ENCODE measurements at places on chromosomes 5 and 9.

DNA sequence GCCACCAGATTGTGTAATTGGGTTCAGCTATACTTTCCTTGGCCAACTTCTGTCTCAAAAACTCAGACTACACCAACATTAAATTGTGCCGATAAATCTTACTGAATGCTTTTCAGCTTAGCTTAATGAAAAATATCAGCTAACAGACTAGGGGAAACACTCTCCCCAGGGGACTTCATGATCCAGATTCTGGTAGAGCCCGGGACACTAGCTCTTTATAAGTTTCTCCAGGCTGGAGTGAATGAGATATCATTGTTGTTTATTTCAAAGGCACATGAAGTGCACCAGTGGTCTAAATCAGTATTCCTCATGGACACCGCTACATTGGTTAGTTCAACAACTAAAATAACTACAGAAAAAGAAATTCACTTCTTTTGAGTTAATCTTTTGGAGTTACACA lies 10.5 kb upstream of the LHFPL2 start:
- no peak for DNase-seq

DNA sequence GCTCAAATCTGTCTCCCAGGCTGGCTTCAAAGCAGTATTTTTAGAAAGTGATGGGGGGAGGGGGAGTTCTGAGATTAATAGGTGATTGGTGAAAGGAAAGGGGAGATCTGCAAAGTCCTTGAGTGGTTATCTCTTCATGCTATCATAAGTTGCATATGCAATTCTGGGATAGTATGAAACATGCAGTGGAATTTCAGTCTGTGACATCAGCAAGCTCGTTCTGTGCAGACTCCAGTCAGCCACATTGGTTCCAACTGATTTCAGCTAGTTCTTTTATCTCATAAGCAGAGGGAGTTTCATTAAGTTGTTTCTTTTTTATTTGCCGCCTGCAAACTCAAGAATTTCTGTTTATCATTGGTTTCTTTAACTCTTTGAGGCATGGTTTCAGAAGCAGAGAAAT lies 180.5 kb upstream of the SH3GL2 start:
- DNase-seq: no peak

- DNase-seq: no peak
Measured at GRCh38 chr5:16135506-16135905, 44.1 kb downstream of the MARCHF11 start.

DNA sequence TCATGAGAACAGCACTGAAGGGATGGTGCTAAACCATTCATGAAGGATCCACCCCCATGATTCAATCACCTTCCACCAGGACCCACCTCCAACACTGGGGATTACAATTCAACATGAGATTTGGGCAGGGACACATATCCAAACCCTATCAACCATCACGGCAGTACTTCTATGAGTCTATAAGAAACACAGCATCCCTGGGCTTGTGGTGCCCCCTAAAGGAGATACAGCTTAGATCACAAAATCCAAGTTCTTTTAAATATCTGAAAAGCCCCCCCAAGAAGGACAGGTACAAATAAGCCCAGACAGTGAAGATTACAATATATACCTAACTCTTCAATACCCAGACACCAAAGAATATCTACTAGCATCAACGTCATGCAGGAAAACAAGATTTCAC lies 233.7 kb upstream of the ADRA1B start:
- no peak for DNase-seq

DNA sequence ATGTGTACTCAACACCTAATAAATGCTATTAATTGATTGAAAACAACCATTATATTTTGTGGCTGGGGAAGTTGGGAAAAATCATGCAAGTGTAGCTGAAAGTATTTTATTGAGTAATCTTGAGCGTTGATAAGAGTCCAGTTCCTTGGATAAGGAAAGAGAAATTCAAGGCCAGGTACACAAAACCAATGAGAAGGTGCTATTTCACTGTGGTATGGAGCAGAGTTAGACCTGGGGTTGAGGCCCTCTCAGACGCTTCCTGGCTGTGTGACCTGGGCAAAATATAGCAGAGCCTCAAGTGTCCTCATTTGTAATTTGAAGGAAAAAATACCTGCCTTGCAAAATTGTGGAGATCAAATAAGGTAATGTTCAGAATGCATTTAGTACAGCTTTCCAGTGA lies 50.1 kb downstream of the GALNT10 start:
- DNase-seq: no peak

GRCh38 chr9:123109540-123110279 lies 76.2 kb downstream of the GPR21 start:
- no peak for DNase-seq

GRCh38 chr5:52998552-52999313 lies 9.6 kb downstream of the ITGA2 start:
- no peak for DNase-seq

DNA sequence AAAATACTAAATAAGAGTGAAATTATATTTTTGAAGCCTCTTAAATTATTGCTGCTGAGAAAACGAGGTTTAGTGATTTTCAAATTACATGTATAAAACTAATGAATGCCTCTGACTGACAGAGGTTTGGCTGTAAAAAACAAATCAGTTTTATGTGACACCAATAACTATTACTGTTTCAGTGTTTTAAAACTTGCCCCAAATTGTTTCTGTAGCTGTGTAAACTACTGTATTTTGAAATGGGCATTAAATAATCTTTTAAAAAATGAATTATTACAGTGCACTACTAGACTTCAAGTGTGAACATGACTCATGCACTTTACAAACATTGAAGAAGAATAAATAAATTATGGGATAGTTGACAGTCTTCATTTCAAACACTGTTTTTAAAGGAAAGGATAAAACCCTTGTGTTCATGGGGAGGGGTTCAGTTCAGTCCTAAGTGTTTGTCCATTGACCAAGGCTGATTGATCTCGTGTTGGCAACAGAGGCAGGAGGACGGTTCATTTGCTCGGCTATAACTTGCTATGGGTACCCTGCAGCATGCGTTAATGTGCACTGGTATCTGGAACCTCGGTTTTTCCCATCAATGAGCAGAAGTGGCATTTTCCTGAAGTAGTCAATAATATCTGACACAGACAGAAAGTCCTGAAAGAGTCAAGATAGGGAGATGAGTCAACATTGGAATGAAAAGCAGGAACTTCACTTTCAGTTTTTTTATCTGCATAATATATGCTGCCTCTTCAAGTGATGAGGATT lies 15.6 kb downstream of the C5orf58 start:
- DNase-seq: no peak

DNA sequence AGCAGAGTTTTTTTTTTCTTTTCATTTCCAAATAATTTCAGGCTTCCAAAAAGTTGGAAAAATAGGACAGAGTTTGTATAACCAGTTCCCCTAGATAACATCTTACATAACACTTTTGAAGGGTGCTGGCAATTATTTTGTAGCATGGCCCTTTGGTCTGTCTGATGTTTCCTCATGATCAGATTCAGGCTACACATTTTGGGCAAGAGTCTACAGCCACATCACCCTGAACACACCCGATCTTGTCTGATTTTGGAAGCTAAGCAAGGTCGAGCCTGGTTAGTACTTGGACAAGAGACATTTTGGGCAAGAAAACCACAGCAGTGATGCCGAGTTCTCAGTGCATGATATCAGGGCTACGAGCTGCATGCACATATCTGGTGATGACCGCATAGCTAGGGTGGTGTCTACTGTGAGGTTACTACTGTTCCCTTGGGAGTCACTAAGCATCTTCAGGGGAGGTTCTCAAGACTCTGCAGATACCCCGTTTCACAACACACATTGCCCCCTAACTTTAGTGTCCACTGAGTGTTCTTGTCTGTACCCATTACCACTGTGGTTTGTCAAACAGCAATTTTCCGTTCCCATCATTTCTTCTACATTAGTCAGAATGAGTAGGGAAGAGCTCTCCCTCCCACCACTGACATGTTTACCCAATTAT lies 86.2 kb downstream of the TTC39B start:
- no peak for DNase-seq

GRCh38 chr5:90326995-90327394 lies 82.6 kb downstream of the CETN3 start:
- DNase-seq: no peak

- no peak for DNase-seq
Measured at GRCh38 chr9:92980085-92980745, 32.9 kb downstream of the FGD3 start.

DNA sequence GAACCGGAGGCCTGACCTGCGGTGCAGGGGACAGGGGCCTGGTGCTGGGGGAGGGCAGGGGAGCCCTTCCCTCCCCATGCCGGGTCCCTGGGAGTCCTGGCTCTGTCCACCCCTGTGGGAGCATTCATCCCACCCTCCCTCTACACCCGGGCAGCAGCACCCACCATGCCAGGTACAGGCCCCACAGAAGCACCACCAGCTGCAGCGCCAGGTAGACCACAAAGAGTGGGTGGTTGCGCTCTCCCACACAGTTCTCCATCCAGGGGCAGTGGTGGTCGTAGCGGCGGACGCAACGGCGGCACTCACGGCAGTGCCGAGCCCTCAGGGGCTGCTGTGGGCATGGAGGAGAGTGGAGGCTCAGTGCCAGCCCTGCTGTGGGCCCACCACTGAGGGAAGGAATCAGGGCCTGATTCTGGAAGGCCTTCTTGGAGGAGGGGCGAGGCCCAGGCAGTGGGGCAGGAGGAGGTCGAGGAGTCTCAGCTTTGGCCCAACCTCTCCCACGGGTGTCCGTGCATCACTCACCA lies 2.4 kb downstream of the ZDHHC12 start:
- no peak for DNase-seq

DNA sequence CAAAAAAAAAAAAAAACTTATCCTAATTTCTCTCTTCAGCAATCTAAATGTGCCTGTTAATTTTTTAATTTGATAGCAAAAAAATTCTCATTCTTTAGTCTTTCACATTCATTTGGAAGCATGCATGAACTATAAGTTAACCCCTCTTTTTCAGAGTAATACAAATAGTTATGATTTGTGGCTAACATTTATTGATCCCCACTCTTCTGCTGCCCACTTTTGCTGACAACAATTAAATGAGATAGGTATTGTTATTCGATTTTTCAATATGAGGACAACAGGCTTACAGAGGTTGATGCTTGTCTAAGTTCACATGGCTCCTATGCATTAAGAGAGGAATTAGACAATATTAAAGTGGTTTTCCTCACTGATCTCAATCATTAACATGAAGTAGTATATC lies 2.9 kb upstream of the NR3C1 start:
- no peak for DNase-seq

DNA sequence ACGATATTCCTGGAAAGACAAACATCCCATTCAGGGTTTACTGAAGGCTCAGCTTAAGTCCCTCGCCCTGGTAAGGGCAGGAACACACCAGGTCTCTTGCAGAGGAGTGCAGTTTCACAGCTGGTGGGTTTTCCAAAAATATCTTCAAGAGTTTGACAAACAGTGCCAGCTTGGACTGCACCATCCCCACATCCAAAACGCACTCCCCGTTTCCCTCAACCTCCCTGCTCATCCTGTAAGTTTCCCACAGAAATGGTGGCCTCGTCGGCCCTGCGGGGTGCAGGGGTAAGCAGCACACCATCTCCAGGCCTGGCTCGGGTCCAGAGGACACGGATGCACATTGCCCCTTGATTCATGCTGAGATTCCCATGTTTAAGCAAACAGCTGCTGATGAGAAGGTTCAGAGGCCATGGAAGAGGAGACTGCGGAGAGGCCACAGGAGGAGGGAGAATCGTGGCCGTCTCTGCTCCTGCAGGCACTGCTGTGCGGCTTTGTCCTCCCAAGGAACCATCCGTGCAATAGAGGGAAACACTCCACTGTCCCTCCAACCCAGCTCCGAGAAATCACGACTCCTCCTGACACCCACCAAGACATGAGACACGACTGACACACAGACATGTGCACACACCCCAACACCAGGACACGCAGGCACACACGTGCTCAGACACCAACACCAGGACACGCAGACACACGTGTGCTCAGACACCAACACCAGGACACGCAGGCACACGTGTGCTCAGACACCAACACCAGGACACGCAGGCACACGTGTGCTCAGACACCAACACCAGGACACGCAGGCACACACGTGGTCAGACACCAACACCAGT lies 24.0 kb upstream of the SLC12A7 start:
- DNase-seq: no peak

GRCh38 chr5:10567121-10567591 lies 3.3 kb downstream of the ANKRD33B start:
- DNase-seq: no peak

- no peak for DNase-seq
Measured at GRCh38 chr5:181241393-181241975, 2.2 kb downstream of the RACK1 start.

DNA sequence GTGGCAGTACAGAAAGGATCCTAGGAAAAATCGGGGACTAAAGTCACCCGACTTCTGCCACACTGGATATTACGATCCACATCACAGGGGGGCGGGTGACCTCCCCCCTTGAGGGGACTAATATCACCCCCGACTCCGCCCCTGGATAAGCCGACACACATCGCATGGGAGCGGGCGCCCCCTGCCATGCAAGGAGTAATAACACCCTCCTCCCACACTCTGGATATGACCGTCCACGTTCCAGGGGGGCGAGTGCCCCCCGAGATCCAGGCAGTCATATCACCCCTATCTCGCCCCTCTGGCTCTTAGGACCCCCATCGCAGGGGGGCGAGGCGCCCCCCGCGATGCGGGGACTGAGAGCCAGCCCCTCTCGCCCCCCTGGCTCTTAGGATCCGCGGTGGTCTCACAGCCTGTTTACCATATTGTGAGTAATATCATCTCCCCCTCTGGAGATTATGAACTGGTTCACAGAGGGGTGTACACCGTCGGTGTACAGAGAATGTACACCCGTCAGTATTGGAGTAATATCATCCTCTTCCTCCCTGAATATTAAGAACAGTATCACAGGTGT lies 423.0 kb downstream of the DIRAS2 start:
- no peak for DNase-seq

- DNase-seq: no peak
Measured at GRCh38 chr5:123455095-123455494, 31.9 kb upstream of the CEP120 start.

DNA sequence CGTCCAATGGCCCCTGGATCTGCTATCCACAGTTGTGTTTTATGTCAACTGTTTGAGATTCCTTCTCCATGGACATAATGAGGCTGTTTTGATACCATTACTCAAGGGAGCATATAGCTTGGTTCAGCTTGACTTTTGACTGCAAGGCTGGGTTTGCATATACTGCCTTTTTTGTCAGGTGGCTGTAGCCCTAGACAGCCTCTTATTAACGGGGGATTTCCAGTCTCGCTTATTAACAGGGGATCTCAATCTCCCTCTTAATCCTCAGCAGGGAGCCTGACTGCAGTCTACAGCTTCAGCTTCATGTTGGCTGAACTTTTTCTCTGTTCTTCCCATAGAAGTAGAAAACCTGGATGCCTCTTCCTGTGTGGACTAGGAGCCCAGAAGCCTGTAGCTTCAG lies 73.7 kb upstream of the TNC start:
- DNase-seq: no peak
